Smooth muscle cell of bladder (primary cell): ENCODE measurements at places on chromosomes 3 and 15. TPM values are rescaled to one million over a fixed set of nuclear protein-coding genes. Genes with fewer than 3 reads are reported as not detected.

ABHD6 gene
- total RNA-seq, result 5.5 and 8.8 TPM in 2 replicates

COL6A5 gene
- not detected in 2 replicates for total RNA-seq

CCRL2 gene
- total RNA-seq, result under 0.01 and 0.09 TPM in 2 replicates

RARRES1 gene
- 76.4 and 166 TPM in 2 replicates for total RNA-seq

ENTPD3 gene
- total RNA-seq, result 0.09 and 0.14 TPM in 2 replicates

LEKR1 gene
- total RNA-seq, result 0.37 and 0.43 TPM in 2 replicates

OIP5 gene
- total RNA-seq, result 0.43 and 0.74 TPM in 2 replicates

DNAJA4 gene
- total RNA-seq, result 1.00 and 3.5 TPM in 2 replicates

RTP1 gene
- not detected in 2 replicates for total RNA-seq

PP2D1 gene
- total RNA-seq, result not detected in 2 replicates

UBXN7 gene
- total RNA-seq, result 16.5 and 16.8 TPM in 2 replicates

BFSP2 gene
- total RNA-seq, result not detected in 2 replicates

POC1A gene
- total RNA-seq, result 3.8 and 4.6 TPM in 2 replicates

STRIT1 gene
- total RNA-seq, result not detected in 2 replicates

MUC20 gene
- total RNA-seq, result 0.57 and 0.74 TPM in 2 replicates

CPNE9 gene
- not detected in 2 replicates for total RNA-seq

NPAP1 gene
- not detected in 2 replicates for total RNA-seq

HACL1 gene
- 19.4 and 22.0 TPM in 2 replicates for total RNA-seq

SAMD7 gene
- not detected in 2 replicates for total RNA-seq

RETNLB gene
- total RNA-seq, result not detected in 2 replicates

NRROS gene
- 0.28 and 0.46 TPM in 2 replicates for total RNA-seq

PRR20G gene
- total RNA-seq, result not detected in 2 replicates

TGM4 gene
- not detected in 2 replicates for total RNA-seq
